ENCODE measurements at places on chromosomes 3 and 15.

GRCh38 chr3:22942981-22943380 lies 260.1 kb upstream of the UBE2E2 start:
- DNase-seq = no peak

GRCh38 chr3:124592658-124593441 lies 137.4 kb upstream of the UMPS start:
- DNase-seq = peak; percentile 19

DNA sequence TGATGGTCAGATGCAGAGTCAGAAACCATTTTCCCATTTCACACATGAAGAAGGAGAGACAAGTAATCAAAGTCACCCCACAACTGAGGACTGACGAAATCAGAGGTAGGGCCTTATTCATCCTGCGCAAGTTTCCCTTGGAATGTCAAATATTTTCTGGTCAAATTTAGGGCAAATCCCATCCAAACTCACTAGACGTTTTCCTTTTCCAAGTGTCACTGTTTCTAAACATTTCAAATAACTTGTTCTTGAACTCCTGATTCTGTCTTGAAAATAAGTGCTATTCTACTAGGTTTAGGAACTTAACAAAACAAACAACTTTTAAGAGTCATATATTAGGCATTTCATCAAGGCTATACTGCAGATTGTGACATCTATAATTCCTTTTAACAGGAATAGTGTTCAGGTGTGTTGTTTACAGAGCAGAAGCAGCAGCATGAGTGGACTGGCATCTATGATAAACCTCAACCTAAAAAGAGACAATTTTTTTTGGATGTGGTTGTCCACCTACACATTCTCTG lies 40.7 kb downstream of the SUMF1 start:
- DNase-seq = no peak

GRCh38 chr3:146065573-146066006 lies 95.4 kb downstream of the PLOD2 start:
- DNase-seq = peak; percentile 41

GRCh38 chr15:89839167-89839810 lies 24.6 kb upstream of the ANPEP start:
- DNase-seq = no peak

- no peak for DNase-seq
Observed at GRCh38 chr3:24088782-24089181, 143.7 kb downstream of the NR1D2 start.

DNA sequence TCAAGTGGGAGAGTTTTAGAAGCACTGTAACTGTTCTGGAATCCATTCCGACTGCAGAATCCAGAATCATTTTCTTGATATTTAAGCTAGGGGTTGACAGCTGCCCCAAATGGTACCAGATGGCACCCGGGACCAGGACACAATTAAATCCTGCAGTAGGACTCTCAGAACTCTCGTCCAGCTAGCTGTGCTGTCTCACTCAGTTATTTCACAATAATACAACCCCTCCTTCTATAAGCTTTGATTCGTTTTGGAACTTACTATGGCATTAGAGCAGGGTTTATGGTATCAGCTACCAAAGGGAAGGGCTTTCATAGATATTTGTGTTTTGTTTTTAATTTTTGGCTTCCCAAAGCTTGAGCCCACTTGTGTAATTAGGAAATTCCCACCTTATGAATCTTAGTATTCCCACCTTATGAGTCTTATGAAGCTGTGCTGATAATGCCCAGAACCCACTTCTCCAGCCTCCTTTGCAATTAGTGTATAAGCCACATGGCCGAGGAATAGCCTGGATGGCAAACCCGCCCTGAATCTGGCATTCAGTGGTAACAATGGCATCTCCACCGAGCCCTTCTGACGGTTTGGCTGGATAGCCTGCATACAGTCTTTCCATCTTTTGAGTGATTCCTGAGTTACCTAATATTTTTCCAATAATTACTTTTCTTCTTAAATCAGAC lies 120.1 kb downstream of the UACA start:
- no peak for DNase-seq

DNA sequence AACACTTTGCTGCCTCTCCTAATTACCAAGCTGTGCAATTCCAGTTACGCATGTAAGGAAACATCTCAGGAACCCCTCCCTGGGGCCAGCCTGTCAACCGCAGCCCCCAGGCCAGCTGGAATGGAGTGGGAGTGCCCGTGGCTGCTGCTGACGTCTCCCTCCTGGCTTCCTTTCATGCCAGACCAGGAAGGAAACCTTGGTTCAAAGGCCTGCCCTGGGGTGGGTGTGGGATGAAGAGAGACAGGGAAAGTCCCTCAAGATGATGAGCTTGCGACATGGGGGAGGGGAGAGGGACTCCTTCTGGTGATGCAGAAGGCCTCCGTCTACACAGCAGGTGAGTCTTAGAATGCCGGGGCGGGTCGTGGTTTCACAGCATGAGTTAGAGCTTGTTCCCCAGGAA lies 11.4 kb upstream of the CYP11A1 start:
- no peak for DNase-seq

DNA sequence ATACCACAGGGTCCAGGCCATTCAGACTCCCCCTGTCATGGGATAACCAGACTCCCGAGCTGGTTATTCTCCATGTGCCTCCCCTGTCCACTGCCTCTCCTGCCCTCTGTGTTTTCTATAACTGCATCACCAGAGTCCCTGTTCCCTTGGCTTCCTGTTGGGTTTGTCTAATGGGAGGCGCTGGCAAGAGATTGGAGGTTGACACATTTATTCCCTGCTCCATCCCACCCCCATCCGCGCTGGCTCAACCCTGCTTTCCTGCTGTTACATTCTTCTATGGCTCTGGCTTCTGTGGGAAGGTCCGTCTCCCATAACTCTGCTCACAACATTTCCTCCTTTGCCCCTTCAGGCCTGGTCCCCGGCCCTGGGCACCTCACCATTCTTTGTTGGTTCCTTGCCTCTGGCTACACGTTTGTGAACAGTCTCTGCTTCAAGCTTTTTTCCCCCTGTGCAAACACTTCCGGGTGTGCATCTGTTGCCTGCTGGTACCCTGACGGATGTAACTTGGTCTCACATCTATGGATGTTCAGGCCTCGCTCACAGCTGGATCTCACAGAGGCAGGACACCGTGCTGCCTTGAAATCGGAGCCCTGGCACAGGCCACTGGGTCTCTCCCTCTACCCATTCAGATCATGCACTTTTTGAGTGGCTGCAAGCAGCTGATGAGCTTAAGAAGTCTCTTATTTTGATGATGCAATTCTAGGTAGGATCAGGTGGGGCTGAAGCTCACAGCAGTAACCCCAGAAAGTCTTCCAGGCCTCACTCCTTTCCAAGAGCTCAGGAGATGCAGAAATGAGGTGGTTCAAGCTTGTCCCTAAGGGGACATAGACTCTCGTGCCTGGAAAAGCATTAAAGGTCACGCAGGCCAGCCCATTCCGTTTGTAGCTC lies 68.6 kb upstream of the ATP13A3 start:
- no peak for DNase-seq

- DNase-seq = no peak
Observed at GRCh38 chr3:46409739-46410489, 2.9 kb downstream of the CCRL2 start.

- peak; percentile 54 for DNase-seq
Observed at GRCh38 chr15:39756806-39757522, 25.7 kb downstream of the FSIP1 start.

DNA sequence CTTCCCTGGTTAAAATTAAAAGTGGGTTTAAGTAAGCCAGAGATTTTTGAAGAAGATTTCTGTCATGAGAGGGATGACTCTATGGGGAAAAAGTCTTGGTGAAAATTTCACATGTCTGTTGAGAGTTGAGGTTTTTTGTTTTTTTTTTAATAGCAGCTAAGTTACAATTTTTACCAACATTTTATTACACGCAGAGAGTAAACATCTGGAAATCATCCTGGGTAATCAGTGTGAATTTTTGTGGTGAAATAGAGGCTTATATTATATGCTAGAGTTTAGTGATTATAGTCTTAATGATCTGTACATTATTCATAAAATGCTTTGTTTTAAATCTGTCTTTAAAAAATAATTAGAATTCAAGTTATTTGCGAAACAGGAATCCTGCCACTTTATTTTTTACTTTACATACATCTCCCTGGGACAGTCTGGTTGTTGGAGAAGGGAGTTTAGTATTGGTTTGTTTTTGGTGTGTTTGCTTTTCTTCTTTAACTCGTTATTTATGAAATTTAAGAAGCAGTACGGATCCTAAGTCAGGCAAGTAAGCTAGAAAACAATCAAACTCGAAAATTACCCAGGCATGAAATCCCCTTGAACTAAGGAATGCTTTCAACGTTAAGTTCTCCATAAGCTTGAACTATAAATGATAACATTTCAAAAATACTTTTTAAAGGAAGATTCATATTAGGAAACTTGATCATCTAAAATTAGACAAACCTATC lies 143.4 kb upstream of the TSC22D2 start:
- DNase-seq = no peak

- DNase-seq = peak; percentile 46
Observed at GRCh38 chr3:143135150-143135549, 15.6 kb downstream of the CHST2 start.

- no peak for DNase-seq
Observed at GRCh38 chr3:59605944-59606534, 556.2 kb upstream of the CFAP20DC start.

GRCh38 chr3:138435840-138436239 lies 1.4 kb downstream of the ESYT3 start:
- no peak for DNase-seq

DNA sequence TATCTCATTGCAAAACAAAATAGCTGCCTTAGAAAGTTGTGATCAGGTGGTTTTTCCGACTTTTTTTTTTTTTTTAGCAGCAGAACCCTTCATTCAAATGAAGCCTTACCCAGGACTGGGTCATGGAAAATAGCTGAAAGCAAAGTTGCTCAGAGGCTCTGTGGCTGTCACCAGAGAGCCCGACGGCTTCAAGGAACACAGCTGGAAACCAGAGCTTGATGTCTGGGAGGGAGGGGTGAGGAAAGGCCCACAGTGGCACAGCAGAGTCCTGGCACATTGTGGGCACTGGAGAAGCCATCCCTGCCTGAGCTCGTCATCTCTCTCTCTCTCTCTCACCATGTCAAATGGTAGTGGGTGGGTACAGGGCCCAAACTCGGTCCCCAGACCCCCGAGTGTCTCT lies 77.5 kb downstream of the RPN1 start:
- DNase-seq = no peak

- no peak for DNase-seq
Observed at GRCh38 chr3:2727610-2728318, 382.4 kb downstream of the IL5RA start.

- no peak for DNase-seq
Observed at GRCh38 chr3:16219777-16220176, 45.0 kb downstream of the DPH3 start.

- DNase-seq = peak; percentile 96
Observed at GRCh38 chr15:65832549-65833364, 36.5 kb upstream of the RAB11A start.

DNA sequence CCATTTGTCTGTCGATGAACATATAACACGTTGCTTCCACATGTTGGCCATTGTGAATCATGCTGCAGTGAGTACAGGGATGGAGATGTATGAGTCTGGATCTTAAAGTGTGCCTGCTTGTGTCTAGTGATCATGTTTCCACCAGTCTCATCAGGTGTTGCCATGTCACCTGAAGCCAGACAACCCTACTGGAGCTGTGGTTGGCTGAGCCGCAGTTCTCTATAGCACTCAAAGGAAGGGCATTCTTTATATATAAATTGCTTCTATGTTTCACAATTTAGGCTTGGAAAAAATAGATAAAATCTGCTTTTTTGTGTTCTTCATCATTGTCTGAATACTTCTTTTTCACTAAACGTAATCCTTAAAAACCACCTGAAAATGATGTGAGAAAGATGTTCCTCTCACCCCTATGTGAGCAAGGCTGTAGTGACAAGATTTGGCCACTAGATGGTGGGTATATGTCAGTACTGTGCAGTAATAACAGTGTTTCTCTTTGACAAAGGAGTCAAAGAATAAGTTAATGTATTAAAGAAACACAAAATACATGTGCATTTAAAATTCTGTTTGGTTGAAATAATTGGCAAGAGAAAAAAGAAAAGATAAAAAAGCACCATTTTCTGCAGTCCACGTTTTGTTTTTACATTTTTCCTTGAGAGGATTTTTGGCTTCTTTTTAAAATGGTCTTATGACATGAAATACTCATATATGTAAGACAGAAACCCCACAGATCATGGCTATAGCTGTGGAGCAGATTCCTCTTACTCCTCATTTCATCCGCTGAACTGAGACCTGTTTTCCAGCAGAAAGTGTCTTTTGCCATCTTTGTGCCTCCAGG lies 394.5 kb upstream of the DPPA4 start:
- DNase-seq = peak; percentile 17

DNA sequence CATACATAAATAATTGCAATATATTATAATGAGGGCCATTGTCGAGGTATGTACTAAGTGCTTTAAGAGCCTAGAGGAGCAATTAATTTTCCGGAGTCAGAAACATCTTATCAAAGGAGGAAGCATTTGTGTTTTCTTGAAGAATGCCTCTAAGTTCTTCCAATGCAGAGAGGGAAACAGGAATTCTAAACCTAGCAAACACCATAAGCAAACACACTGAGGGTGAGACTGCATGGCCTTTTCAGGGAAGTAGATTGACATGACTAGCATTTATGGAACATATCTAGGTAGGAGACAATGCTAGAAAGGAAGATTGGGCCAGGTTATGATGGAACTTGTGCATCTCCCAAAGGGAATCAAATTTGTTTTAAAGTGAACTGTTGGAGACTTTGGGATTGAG lies 7.2 kb upstream of the PLCL2 start:
- DNase-seq = no peak

GRCh38 chr3:192830291-192831110 lies 87.2 kb downstream of the MB21D2 start:
- no peak for DNase-seq

- DNase-seq = no peak
Observed at GRCh38 chr3:59006634-59007517, 42.9 kb downstream of the CFAP20DC start.

- no peak for DNase-seq
Observed at GRCh38 chr15:37880835-37881153, 53.6 kb upstream of the TMCO5A start.

DNA sequence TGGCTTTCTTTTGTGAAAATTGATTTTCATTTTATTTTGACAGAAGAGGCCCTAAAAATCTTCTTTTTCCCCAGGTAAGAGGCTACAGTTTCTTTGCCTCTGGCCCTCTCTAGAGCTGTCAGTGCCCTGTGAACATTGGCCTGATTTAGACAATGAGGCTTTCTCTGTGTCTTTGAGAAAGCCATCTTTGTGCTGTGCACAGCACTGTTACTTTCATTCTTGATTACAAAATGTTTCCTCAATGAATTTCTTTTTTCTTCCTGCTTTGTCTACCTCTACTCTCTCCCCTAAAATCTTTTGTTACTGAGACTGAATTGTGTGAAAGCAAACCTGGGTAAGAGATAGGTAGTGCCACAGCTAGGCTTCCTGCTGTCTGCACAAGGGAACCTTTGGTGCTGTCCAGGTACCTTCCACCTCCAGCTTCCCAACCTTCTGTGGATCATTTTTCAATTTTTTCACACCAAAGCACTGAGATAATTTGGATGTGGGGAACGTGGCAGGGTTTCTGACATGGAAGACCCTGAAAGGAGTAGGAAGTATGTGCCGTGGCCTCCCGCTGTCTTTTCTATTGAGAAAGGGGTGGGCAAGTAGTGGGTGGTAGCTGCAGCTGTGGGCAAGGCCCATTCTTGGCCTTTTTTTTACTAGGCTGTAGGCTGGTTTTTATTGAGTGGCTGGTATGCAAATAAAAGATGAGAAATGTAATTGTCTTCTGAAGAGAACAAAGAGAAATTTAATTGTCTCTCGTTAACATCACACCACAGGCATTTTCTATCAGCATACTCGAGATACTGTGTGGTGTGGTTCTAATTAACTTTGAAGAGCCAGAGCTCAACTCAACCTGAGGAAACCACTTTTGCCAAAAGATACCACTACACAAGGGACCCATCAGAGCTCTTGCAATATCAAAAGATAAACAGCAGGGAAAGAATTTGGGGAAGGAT lies 21.0 kb downstream of the RAB8B start:
- no peak for DNase-seq

- no peak for DNase-seq
Observed at GRCh38 chr15:45443645-45444044, 65.3 kb upstream of the GATM start.
